ENCODE measurements at places on chromosomes 12 and 14.

DNA sequence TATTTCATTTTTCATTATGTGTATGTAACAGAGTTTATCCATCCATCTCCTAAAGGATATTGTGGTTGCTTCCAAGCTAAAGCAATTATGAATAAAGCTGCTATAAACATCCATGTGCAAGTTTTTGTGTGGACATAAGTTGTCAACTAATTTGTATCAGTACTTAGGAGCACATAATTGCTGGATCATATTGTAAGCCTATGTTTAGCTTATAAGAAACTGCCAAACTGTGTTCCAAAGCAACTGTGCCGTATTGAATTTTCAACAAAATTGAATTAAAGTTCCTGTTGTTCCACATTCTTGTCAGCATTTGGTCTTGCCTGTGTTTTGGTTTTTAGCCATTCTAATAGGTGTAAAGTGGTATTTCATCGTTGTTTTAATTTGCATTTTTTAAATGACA is 416.9 kb downstream of the SLC6A15 start:
- DNase-seq = no peak

DNA sequence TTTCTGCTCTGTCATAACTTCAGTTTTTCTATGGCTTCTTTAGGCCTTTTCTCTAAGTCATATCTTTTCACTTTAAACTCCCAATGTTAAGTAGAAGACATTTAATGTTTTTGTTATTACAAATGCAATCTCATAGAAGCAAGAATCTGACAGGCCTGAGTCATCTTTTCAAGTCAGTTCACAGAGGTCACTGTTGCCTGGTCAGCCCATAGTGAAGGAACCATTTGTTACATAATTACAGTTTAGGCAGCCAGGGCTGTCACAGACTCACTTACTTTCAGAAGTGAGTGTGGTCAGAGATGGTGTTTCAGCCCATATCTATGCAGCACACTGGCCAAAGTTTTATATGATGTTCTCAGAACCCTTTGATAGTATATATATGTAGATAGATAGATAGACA is 46.5 kb downstream of the CCER1 start:
- no peak for DNase-seq

GRCh38 chr12:52757449-52758176 is 19.5 kb downstream of the KRT76 start:
- no peak for DNase-seq

- no peak for DNase-seq
These were observed 274.9 kb upstream of the LMO3 start for GRCh38 chr12:16880864-16881285.

GRCh38 chr14:51079085-51079484 is 15.8 kb downstream of the TRIM9 start:
- DNase-seq = no peak

DNA sequence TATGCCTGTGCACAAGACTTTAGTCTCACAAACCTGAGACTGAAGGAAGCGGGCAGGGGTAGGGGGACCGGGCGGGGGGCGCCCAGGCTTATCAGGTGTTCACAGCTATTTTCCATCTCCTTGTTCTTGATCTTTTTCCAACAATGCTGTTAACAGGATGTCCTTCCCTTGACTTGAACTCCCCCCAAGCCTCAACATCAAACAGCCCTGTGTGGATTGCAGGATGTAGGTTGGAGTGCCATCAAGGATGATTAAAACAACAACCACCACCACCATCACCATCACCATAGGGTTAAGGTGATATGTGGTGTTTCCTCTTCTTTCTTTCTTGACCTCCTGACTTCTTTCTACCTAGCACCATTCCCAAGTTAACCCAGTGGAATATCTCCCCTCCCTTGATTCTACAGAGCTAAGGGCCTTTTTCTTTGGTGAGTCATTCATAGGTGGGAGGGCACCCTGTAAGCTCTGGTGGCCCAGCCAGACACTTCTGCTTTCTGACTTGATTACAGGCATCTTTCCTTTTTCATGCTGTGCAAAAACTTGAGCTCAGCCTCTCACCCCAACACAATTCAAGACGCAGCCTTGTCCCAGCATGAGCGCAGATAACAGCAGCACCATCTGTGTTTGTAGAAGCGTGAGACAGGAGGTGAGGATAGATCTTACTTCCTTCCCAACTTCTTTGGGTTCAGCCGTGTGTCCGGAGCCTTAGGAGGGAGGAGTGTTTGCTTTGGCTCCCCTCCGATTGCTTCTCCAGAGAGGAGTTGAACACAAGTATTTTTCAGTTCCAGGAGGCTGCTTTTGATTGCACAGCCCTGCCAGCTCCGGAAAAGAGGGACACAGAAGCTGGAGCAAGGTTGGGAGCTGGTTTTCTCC is 26.8 kb downstream of the FLVCR2 start:
- no peak for DNase-seq

DNA sequence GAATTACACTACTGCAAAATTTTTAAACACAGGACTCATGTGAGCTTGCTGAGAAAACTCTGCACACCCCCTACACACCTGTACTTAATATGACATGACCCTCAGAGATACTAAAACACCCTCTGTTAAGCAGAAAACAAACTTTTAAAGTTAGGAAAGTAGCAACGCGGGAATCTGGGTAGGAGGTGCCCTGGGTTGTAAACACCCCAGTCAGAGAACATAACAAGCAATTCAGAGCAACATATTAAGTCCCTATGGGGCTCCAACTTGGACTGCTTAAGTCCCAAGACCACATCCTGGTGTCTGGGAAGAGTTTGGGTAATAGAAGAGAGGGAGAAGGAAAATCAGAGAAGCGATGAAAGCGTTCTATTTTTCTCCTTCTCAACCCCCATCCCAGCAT is 1.2 kb downstream of the ATF7 start:
- no peak for DNase-seq

GRCh38 chr14:94310248-94310647 is 12.9 kb downstream of the SERPINA6 start:
- DNase-seq = no peak

DNA sequence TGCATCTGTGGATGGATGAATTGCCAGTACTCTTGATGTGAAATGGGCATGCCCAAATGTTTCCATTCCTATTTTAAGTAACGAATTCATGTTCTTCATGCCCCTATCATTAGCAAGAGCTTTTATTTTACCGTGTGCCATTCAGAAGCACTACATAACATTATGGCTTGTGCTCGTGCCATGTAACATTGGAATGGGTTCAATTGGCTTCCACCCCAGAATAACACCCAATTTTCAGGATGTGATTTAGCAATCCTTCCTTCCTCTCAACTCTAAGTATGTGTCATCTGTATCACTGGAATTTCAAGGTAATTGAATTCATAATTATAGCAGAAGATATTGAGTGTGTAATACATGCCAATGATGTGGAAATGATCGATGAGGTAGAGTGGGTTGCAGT is 145.8 kb upstream of the TMPO start:
- no peak for DNase-seq

DNA sequence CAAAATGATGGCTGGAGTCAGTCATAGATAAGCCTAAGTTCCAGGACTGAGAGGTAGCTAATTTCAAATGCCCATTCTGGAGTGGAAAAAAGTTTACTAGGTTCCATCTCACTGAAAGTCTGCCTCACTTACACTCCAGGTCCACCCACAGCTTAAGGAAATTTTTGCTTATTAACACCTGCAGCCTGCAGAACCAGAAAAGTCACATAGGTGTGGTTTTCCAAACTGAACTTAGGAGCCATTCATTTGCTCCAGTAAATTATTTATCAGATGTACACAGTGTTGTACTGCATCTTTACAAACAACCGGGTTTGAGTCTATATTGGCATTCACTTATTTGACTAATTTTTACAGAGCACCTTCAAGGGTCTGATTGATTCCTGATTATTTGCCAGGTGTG is 157.4 kb upstream of the ARID2 start:
- DNase-seq = no peak

DNA sequence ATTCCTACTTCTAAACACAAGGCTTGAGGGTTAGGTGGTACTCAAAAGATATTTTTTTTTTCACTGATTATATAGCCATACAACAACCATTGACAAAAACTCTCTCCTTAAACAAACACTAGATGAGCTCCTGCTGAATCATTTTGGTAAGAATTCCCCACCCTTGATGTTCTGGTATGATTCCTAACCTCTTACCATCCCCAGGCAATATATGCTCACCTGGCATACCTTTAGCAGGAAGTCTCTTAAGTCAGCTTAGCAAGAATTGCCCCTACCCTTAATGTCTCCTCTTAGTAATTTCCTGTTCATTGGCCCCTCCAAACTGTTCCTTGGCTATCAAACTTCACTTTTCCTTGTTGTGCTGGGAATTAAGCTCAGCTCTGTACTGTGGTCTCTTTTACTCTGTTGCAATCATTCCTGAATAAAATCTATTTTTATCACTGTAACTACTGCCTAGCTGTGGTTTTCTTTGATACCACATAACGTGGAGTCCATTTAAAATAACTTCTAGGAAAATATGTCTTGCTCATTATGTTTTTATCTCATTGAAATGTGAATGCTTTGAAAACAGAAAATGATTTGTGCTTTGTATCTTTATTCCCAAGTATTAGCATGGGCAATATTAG is 712.6 kb downstream of the SLC16A7 start:
- no peak for DNase-seq

DNA sequence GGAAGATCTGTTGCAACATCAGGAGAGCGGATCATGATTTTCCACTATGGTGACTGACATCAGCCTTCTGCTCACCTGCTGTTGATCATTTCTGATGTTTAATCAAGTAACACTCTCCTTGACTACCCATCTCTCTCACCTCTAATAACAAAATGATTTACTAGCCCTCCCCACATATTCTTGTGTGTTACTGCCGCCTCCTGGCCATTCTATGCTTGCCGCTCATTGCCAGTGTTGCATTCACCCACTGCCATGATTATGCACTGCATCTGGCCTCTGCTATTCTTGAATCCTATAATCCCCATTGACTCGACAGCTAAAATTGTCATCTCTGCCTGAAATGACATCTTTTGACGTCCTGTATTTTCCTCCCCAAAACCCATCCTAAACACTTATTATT is 113.8 kb downstream of the RERGL start:
- DNase-seq = no peak
